ENCODE measurements at places on chromosomes 6 and 20. TPM values are rescaled to one million over a fixed set of nuclear protein-coding genes. Genes with fewer than 3 reads are reported as not detected.

Gene SMPD2
- 14.6 TPM for total RNA-seq

Gene CLPSL1
- not detected for total RNA-seq

Gene POM121L2
- not detected for total RNA-seq

Gene PHACTR3
- not detected for total RNA-seq

Gene OPRM1
- not detected for total RNA-seq

Gene FOXO3
- 14.7 TPM for total RNA-seq

Gene COL21A1
- total RNA-seq: not detected

Gene NECAB3
- total RNA-seq: 34.0 TPM

Data from activated CD8-positive, alpha-beta memory T cell treated with anti-CD3 and anti-CD28 coated beads, Interleukin-2, amount 10 ng/mL, durations not matched to agents 7 days and 5 days (primary cell).